ENCODE measurements at places on chromosomes 5 and 9.

DNA sequence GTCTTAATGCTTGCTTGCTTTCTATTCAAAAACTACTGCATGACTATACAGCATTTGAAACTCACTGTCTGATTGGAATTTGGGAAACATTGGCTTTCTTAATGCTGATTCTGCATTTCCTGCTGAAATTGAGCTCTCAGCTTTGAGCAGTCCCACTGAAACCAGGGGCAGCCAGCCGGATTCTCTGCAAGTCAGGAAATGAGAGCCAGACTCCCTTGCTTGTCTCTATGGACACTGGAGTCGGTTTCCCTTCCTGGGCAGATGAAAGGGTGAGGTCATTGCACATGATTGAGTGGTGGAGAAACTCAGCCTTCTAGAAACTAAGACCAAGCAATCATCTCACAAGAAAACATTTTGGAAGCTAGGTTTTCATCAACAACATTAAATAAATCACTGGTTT, 119.7 kb upstream of the SPATA31C2 start:
- DNase-seq: no peak

- no peak for DNase-seq
Measured at GRCh38 chr5:175678074-175678473, 20.2 kb downstream of the HRH2 start.

DNA sequence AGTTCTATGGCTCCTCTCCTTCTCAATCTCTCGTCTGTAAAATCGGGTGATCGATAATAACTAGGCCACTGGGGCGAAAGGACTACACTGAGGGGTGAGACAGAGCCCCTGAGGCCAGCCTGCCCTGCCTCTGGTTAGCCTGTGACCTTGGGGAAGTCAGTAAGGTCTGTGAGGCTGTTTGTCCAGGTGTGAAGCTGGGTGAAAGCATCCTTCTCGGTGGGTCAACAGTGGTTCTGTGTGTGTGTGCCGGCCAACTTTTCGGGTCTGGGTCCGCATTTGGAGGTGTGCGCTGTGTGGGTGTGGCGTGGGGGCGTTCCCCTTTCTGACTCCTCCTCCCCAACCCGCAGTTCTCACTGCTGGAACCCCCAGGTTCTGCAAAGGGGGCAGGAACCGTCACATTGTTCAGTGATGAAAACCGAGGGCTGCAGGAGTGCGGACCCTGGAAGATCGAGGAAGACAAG, 5.0 kb upstream of the RNF44 start:
- peak; percentile 61 for DNase-seq

DNA sequence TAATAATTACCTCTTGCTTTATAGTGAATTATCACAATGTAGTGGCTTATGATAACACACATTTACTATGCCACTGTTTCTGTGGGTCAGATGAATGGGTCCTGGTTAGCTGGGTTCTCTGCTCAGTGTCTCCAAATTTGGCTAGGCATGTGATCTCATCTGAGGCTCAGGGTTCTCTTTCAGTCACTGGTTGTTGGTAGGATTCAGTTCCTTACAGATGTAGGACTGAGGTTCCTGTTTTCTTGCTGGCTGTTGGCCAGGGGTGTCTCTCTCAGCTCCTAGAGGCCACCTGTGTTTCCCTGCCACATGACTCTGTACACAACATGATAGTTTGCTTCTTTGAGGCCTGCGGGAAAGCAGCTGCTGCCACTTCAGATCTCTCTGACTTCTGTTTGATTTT, 7.1 kb downstream of the NFX1 start:
- DNase-seq: no peak

DNA sequence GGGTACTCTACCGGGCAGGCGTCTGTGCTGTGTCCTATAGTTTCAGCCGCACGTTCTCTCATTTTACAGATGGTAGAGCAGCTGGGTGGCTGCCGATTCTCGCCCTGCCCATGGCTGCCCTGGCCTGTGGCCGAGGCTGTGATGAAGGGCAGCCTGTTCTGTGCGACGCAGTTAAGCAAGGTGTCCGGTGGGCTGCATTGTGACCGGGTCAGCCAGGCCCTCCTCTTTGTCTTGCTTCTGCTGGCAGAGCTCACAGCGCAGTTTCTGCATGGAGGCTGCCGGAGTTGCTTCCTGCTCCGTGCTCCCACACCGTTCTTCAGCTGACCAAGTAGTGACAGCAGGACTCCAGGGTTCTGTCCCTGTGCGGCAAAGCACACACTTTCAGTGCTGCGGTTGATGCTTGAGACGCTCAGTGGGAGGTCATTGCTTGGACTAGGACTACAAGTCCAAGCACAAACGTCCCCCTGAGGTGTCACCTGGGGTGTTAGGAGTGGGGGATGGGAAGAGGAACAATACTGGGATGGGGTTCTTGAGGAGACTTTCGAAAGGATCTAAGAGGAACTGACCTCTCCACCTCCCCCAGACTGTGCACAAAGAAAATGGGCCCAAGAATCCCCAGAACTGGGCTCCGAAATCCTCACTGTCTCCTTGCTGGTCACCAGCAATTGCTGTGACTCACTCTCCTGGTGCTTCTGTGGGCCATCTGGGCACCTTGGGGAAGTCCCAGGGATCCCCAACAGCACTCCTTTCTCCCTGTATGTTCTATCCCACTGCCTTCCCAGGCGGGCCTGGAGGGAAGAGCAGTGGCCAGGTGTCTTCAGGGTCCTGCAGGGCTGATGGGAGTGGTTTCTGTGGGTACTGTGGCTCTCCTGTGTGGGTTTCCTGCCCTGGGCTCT, 58.2 kb downstream of the GADD45G start:
- DNase-seq: no peak

DNA sequence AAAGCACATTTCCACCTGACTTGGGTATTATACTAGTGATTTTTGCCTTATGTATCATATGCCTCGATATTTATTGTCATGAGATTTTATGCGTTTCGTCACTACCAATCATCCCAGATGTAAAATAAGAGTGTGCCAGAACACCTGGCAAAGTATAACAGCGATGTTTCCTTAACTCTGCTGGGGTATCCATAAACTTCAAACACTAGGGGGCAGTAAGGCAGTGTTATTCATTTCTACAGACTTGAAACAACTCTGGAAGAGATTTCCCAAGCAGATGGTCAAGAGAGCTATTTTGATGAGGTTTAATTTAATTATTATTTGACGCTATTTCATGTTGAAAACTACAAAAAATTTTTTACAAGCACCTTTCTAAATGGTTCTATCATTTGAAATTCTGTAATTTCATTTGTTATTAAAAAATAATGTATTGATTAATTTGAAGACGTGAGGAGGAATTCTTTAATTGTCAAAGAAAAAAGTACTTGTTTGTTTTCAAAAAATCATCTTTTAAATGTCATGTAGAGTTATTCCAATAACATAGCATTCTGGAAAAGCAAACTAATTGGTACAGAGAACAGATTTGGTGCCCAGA, 388.5 kb upstream of the CTNND2 start:
- no peak for DNase-seq

DNA sequence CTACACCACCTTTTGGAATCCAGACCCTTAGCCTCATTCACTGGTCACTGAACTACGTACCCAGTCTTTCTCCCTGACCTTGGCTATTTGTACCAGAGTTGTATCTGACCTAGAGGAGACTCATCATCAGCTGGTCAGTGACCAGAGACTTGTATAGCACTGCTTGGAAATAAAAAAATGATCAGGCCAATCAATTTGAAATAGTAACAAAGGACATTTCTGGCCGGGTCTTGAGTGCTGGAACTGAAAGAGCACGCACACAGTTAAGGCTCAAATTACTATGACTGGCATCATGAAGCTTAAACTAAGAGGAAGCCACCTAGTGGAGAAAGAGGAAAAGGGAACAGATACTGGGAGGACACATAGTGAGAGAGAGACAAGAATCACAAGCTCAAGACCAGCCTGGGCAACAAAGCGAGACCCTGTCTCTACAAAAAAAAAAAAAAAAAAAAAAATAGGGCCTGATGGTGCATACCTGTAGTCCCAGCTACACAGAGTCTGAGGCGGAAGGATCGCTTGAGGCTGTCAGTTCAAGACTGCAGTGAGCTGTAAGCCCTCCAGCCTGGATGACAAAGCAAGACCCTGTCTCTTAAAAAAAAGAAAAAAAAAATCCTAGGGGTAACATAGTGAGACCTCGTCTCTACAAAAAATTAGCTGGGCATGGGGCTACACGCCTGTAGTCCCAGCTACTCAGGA, 12.8 kb upstream of the SRP19 start:
- no peak for DNase-seq

DNA sequence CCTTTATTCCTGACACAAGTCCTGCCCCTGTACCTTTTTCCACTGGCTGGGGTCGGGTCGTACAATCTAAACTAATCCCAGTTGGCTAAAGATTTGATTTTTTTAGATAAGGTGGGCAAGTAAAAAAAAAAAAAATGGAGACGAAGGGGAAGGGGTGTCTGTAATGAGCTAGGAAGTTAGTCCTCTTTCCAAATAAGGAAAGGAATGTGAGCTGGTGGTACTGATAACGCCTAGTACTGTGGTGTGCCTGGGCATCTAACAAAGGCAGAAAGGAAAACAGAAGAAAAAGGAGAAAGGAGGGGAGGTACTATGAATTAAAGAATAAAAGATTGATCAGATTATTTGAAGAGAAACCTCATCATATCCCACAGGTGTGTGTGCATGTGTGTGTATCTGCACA, 21.3 kb downstream of the PRDM9 start:
- DNase-seq: no peak

DNA sequence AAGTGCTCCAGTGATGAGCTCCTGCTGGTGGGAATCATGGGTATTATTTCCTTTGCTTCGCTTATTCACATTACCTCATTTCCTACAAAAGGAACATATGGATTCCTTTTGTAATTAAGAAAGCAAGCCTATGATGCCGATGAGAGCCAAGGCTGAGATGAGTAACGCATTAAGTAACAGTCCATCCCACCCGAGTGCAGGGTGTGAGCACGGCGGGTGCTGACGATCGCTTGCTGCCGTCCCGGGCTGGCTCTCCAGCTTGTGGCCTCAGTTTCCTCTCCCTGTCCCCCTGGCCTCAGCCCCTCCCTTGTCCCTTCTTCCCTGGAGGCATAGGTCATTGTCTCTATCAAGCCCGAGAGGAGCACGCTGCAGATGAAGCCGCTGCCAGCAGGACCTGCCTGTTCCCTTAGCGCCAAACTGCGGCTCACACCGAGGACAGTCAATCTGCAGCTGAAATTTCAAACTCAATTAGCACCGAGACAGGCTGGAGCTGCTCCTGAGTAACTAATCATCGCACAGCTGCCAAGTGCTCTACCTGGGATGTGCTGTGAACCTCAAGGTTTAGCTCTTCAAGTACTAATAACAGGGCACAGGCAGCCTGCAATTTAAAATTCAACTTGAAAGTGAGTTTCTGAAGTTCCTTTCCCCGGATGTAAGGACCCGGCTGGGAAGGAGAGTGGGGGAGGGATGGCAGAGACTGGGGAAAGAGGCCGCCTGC, 115.2 kb upstream of the RAPGEF1 start:
- DNase-seq: no peak

- no peak for DNase-seq
Measured at GRCh38 chr9:111599955-111600343, 502 bp upstream of the PTGR1 start.

GRCh38 chr5:74636552-74636951, 4.0 kb downstream of the ENC1 start:
- DNase-seq: no peak

DNA sequence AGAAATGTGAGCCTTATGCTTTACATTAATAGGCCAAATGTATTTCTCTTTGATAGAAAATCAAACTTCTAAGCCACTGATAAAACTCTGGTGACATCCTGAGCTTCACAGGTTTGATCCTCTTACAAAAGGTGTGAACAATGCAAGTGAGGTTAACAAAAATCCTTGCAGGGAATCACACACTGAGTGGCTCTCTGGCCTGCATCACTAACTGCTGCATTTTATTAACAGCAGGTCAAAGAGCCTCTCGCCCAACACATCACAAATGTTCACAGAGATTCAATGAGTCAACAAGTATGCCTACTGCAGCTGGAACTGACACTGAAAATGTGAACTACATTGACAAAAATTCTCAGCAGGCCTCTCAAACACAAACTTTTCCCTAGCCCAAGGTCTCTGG, 122.3 kb downstream of the SEMA5A start:
- DNase-seq: no peak

- DNase-seq: no peak
Measured at GRCh38 chr9:120936764-120937122, 10.1 kb upstream of the TRAF1 start.

DNA sequence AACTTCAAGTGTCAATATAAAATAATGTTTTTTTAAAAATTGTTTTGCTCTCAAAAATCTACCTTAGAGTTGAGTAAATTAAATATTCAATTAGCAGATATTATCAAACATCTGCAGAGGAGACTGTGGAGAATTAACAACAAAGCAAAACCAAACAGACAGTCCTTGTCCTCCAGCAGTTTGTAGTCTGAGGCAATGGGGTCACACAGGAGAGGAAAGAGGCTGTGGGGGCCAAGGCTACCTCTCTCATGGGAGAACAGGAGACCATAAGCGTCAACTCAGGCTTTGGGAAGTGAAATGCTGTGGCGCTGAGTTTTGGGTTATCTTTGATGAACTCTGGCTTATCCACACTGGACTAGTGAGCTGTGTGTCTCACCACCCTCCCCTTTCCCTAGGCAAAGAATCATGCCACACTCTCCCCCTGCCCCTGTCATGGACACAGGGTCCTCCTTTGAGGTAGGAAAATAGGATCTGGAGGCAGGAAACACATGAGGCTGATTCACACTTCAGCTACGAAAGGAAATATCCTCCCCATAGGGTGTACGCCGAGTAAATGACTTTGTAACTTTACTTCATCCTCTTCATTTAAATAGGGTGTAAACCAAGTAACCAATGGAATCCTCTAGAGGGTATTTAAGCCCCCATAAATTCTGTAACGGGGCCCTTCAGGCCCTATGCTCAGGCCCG, 152.7 kb downstream of the FSTL4 start:
- DNase-seq: no peak

GRCh38 chr5:9545992-9546851, at the start of gene SEMA5A:
Gene SEMA5A, minus strand, starts transcription at chr5:9546075. Its CDS starts 166,129 bp downstream, at chr5:9379946.
- no peak for DNase-seq

DNA sequence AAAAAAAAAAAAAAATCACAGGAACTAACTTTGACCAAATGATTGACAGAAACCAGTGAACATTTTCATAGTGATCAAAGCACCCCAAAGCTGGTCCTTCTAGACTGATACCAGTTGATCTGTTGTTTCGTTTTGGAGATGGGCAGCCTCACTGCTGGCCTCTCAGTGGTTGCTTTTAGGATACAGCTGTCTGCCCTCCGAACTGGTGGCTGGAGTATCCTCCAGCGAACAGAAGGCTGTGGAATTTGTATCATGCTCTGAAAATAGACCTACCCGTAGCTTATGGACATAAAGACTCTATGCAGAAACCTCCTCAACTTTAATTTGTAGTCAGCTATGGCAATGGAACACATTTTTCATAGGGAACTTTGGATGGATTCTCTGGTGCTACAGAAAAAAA, 49.0 kb downstream of the DCP2 start:
- DNase-seq: no peak

- no peak for DNase-seq
Measured at GRCh38 chr5:160457252-160457651, 35.6 kb downstream of the PTTG1 start.

- DNase-seq: no peak
Measured at GRCh38 chr9:115234094-115234493, 116.1 kb upstream of the TNC start.
